ENCODE measurements at places on chromosomes 16 and 17. TPM values are rescaled to one million over a fixed set of nuclear protein-coding genes. Genes with fewer than 3 reads are reported as not detected.

Gene NGFR
- 0.07 TPM for total RNA-seq

Gene SLC6A2
- total RNA-seq, result not detected

Gene DOC2B
- 30.6 TPM for total RNA-seq

DNA sequence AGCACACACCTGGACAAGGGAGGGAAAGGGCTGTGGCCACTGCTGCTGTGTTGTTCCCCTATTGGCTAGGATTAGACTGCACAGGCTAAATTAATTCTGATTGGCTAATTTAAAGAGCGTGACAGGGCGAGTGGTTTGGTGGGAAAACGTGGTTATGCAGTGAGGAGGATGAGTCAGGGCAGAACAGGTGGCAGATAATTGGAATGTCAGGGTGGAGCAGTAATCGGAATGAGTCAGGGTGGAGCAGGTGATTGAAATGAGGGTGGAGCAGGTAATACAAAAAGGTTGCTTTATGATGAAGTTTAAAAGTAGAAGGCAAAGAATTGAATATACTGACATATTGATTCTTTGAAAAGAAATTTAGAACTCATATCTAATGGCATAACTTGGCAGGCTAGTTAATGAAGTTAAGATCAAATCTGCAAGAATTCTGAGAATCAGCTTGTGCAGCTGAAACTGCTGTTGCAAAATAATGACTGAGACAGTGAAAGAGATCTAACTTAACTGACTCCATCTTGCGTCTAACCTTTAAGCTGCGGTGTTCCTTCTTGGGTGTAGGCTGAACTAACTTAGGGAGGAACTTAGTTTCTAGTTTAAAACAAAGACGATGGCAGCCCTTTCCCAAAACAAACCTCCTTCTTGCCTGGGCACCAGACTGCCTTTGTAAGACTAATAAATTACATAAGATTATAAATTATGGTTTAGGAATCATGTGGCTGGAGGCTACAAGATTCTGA is 174.3 kb downstream of the UTP18 start:
- DNase-seq, result no peak

DNA sequence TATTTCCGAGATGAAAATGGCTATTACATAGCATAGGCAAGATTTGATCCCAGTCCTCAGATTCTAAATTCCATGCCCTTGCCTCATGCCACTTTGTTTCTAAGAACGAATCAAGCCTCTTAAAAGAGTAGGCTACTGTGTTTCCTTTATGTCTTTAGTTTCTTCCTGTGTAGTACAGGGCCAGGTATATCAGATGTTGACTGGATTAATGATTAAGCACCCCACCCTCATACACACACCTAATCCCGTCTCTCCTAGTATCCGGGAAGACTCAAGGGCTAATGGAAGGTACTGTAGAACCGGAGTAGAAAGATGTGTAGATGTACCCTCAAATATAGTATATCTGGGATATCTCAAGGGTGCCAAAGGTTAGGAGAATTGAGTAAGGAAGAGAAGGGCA is 6.7 kb downstream of the TOM1L1 start:
- DNase-seq, result no peak

GRCh38 chr16:53042235-53042701 is 10.4 kb downstream of the CHD9NB start:
- no peak for DNase-seq

GRCh38 chr17:65228287-65228686 is 91.1 kb downstream of the RGS9 start:
- DNase-seq, result no peak

GRCh38 chr17:36600936-36601302 is 464 bp upstream of the MRM1 start:
- DNase-seq, result no peak

DNA sequence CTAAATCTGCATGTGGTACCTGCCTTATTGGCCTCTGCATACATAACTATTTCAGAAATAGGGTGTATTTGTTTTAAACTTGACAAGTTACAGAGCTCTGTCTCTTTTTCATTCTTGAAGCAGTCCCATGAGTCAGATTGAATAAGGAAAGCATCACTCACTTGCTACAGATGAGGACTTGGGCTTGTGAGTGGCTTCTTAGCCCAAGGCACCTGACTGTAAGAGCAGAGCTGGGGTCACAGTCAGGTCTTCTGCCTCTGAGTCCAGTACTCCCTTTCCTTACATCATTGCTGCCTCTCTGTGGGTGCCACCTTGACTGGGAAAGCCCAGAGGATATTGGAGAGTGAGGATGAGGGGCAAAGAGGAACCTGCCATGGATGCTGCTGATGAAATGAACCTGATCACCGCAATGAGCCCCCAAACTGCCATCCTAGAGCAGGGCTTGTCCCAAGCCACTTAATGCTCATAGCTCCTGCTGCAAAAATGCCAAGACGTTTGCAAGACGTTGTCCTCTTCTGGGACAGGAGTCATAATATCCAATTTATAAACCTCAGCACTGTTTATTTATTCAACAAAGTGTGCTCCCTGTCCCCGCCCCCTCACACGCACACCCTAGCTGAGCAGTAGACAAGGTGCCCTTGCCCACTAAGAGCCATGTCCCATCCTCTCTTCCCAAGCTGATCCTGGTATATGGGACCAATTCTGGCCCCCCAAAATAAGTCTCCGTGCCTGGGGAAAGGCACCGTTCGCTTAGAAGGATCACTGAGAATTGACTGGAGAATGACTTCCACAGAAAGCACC is 74.1 kb downstream of the CCDC182 start:
- DNase-seq, result no peak

DNA sequence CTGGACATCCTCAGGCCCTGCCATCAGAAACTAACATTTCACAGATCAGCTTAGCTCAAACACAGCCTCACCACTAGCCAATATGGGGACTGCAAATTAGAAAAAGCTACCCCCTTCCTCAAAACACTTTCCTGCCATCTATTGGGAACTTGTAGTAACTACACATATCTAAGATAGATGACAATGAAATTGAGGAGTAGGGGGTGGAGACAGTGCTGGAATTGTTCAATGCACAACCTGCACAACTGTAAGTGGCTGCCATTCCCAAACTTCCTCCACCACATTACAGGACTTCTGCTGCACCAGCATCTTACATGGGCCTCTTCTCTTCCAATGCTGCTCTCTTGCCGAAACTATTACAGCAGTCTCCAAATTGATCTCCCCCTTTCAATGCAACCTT is 21.9 kb downstream of the AIPL1 start:
- peak; percentile 49 for DNase-seq

DNA sequence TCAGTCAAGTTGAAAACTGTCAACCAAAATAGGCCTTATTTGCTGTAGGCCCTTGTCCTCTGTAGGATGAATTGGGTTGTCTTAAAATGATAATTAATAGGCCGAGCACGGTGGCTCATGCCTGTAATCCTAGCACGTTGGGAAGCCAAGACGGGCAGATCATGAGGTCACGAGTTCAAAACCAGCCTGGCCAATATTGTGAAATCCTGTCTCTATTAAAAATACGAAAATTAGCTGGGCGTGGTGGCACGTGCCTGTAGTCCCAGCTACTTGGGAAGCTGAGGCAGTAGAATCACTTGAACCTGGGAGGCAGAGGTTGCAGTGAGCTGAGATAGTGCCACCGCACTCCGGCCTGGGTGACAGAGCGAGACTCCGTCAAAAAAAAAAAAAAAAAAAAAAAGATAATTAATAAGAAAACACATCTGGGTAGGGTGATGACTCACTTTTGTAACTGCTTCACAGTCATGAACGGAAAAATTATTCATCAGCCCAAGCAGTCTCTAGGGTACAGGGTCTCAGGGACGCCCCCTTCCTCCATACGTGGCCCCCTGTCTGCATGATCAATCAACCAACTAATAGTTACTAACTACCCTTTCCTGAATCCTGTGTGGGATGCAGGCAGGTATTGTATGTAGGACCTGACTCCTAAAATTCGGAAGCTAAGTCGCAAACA is 137.0 kb upstream of the RCVRN start:
- no peak for DNase-seq

DNA sequence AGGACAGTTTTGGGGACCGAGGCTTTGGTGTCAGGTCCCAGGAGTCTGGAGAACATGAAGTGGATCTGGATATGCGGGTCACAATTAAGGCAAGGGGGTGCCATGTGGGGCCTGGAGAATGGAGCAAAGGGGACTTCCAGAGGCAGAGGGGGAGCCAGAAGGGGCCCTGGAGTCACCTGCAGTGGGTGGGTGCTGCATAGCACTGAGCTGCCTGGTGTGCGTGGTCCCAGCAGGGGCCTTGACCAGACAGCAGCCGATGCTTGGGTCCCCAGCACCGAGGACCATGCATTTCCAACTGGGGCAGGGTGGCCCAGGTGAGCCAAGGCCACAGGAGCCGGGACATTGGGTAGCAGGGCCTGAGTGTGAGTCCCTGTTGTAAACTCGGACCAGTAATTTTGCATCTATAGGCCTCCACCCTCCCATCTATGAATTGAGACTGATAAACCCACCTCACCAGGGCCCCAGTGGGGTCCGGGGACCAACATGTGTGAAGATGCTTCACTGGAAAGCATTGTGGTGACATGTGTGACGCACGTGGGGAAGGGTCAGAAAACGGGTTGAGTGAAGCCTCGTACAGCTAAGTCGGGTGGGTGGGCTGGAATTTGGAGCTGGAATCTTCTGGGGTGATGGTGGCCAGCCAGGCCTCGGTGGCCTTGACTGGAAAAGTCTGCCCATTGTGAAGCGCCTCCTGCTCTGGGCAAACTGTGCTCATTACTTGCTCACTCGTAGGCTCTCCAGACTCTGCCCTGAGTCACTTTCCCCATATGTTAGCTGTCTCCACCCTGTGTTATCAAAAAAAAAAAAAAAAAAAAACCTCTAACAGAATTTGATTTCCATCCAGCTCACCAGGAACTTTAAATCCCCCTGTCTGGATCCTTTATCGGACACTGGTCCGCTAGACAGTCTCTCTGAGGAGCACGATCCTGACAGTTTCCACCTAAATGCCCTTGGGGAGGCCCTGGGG is 90.5 kb upstream of the ZNF469 start:
- no peak for DNase-seq

Data from NCI-H460 (cell line).